ENCODE measurements at places on chromosomes 5 and 9. TPM values are rescaled to one million over a fixed set of nuclear protein-coding genes. Genes with fewer than 3 reads are reported as not detected.

Gene CDC20B
- total RNA-seq, result not detected

Gene PPP3R2
- total RNA-seq, result not detected

Gene ARSI
- total RNA-seq, result 2.4 TPM

Gene IRX2
- total RNA-seq, result 5.5 TPM

Gene SLC36A2
- total RNA-seq, result not detected

Gene GPRIN1
- 17.3 TPM for total RNA-seq

Gene FOXD4L3
- total RNA-seq, result not detected

DNA sequence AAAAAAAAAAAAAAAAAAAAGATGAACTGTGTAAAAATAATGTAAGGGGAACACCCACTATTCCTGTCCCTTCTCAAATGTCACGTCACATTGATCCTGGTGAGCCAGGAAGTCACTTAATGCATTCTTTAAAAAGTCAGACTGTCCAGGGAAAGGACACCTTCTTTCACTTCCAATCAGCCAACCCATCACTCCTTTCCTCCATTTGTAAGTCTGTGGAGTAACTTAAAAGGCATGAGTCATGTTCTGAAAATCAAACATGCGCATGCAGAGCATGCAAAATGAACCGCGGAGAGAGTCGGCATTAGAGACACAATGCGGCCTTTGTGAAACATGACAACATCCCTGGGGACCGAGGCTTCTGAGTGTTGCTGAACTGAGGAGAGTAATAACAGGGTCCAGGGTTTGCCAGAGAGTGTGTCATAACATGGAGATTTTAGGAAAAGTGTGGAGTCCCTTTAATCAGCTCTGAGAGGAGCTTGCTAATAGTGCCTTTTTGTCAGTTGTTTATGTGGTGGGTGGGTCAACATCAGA, 77.6 kb upstream of the SEMA6A start:
- DNase-seq, result peak; percentile 64

DNA sequence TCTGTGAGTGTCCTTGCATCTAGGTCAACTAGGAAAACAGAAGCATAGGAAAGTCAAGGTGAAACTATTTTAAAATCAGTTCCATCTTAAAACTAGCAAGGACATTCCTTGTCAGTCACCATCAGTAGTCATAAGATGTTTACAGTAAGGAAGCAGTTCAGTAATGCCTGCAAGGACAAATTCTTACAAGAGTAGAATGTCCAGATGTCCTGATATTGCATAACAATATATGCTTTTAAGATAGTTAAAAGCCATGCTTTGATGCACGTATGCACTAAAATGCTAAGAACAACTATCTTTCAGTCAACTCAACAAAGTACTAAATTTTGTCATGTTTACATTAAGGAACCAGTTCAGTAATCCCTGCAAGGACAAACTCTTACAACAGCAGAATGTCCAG, 11.3 kb upstream of the SVEP1 start:
- no peak for DNase-seq

- DNase-seq, result no peak
Observed at GRCh38 chr5:40166802-40167201, 512.9 kb upstream of the PTGER4 start.

- DNase-seq, result no peak
Observed at GRCh38 chr9:137295849-137296669, 6.0 kb downstream of the NRARP start.

DNA sequence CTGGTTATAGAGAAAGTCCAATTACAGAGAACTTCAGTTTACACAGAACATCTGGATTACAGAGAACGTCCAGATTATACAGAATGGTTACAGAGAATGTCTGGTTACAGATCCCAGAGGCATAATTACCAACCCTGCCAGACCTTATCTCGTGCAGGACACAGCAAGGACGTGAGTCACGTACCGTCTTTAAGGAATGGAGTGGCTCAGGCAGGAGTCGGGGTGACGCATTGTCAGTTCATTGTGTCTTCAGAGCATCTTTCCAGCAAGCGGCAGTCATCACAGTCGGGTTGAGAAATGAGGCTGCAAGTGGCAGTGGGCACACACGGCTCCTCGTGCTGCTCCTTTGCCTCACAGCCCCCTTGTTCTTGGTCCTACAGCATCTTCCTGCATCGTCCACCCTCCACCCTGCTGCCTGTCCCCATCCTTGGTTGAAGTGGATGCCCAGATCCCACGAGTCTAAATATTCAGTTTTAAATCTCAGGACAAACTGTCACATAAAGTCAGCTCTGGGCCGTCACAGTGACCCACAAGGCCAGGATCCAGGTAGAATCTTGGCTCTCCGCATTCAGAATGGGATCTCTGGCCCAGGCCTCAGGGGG, 30.0 kb upstream of the SLC6A19 start:
- DNase-seq, result no peak

DNA sequence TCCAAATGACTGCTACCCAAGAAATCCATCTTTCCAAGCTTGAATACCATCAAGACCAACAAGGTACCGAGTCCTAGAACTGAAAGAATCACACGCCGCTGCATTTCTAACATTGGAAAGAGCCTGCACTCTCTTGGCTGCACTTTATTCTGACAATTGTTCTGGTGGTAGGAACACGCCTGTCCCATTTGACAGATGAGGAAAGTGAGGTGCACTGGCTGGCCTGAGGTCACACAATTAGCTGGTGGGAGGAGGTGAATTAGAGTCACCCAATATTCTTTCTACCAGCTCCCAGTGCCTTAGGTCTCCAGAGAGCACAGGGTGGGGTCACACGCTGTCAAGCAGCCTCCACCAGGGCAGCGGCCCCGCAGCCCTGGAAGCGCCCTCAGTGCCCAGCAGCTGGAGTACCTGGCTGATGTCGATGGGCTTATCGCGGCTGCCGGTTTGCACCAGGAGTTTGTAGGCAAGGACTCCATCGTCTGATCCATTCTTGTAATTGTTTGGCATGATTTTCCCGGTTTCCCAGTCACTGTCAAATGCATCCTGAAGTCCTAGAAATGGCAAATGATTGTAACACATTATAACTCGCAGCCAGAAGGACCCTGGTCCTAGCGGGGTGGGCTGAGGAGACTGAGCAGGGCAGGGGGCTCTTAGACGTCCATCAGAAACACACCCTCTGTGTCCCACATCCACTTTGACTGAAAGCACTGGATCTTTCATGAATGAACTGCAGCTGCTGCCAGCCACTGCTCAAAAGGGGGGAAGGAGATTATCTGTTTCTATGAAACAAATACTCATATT, 55.1 kb downstream of the PTCH1 start:
- no peak for DNase-seq

GRCh38 chr9:120944434-120944843, 17.8 kb upstream of the TRAF1 start:
- DNase-seq, result no peak

GRCh38 chr5:133658327-133658726, 46.0 kb upstream of the FSTL4 start:
- no peak for DNase-seq

DNA sequence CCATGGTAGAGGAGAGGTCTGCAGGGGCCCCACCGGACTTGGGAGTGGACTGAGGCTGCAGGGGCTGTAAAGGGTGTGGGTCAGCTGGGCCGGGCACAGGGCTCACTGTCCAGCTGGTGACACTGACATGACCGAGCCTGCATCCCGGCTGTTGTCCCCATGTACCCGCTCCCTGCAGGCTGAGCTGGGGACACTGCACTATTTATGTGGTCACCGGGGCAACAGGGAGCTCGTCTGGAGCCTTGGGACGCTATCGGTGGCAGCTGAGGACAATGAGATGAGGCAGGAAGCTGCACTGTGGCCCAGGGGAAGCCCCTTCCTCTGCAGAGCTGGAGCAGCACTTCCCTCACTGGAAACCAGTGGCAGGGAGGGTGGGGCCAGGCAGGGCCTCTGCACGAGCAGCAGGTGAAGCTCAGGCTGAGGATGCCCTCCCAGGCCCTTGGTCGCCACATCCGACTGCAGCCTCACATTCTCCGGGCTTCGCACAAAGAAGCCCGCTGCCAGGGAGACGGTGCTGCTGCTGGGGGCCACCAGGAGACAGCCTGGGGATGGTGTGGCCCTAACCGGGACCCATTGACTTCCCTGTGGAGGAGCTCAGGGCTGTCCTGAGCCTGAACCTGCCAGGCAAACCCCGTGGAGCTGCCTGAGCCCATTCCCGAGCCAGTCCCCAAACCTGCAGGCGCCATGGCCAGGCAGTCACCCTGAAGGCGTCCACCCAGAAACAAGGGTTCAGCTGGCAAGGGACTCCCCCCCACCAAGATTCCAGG, 26.4 kb downstream of the ZDHHC11B start:
- no peak for DNase-seq

- DNase-seq, result no peak
Observed at GRCh38 chr5:9196403-9197227, 349.3 kb downstream of the SEMA5A start.

- DNase-seq, result no peak
Observed at GRCh38 chr9:116124472-116125040, 29.0 kb upstream of the PAPPA start.

DNA sequence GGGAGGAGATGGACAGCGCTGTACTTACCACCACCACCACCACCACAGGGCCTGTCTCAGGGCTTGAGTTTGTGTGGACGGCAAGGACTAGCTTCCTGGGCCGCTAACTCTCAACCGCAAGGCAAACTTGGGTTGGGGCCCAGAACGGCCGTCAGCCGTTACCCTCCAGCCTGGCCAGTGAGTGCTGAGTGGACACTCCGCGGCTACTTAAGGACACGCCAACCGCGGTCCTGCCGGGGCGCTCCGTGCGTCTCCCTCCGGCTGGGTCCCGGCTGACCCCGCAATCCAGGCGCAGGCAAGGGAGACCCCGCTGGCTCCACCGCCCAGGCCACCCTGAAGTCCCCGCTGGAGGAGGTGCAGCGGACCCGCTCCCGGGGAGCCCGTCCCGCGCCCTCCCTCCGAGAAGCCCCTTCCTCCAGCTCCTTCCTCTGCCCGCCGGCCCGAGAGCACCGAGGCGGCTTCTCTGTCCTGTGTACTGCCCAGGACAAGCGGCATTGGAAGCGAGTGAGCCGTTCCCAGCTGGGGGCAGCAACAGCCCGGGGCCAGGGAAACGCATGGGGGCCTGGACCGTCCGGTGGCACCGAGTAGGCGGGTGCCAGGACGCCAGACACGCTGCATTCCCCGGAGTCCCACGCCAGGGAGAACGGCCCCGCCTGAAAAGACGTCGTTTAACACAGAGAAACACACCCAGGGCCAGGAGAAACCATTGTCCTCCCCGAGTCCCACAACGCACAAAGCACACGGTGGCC, 46.6 kb downstream of the HABP4 start:
- no peak for DNase-seq

DNA sequence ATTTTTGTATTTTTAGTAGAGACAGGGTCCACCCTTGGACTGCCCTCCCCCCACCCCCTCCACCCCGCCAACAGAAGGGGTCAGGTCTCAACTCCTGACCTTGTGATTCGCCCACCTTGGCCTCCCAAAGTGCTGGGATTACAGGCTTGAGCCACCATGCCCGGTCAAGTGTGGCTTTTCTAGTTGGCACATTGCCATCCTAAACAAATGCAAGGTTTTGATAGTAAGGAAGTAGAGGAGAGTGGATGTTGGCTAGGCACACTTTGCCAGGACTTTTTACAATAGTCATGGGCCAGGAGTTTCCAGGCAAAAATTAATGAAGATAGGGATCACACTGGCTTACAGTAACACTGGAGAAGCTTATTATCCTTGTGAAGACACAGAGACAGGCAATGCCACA, 62.4 kb downstream of the GALNT12 start:
- no peak for DNase-seq

- peak; percentile 19 for DNase-seq
Observed at GRCh38 chr5:120538149-120538548, 74.0 kb downstream of the PRR16 start.

- DNase-seq, result no peak
Observed at GRCh38 chr5:142479854-142480519, 155.2 kb upstream of the SPRY4 start.

DNA sequence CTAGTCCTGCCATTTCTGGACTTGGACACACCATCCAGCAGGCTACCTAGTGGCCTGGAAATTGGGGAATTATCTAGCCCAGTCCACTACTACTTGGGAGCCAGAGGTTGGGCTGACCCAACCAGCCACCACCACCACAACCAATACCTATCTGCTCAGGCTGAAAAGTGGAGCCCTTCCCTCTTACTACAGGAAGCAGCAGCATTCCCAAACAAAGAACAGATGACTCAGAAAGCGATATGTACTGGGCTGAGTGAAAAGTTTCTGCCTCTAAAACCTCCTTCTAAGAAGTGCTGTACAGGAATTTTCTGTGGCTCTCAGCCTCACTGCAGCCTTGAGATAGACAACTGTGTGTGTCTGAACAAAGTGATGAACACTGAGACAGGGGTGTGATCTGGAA, 279.4 kb downstream of the CDH10 start:
- no peak for DNase-seq
